CD4-positive, alpha-beta T cell treated with Interleukin-10 for 1 hour (primary cell): ENCODE measurements at places on chromosomes 12 and 14.

DNA sequence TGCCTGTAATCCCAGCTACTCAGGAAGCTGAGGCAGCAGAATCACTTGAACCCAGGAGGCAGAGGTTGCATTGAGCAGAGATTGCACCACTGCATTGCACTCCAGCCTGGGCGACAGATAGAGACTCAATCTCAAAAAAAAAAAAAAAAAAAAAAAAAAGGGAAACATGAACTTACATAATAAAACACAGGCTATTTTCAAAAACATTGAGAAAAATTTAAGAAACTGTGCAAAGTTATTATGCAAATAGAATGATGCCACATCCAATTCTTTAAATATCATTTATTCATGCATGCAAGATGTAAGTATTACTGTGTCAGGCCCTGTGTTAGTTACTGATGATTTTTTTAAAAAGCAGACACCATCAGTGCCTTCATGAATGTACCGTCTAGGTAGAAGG lies 20.0 kb upstream of the SLC16A7 start:
- DNase-seq: no peak

DNA sequence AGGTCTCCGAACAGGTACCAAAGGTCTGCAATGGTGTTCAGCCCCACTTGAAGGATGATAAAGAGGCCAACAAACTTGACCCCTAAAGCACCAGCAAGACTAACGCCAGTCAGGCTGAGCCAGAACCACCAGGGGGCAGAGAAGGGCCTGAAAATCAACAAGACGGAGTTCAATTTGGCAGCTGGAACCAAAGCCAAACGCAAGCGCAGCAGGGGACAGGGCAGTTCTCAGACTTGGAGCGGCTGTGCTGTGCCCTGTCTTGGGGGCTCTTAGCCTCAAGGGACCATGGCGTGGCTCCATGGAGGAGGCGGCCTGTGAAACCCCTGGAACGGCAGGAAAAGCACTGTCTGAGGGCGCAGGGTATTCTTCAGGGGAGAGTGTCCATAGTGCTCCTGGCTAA lies 19.6 kb downstream of the POMT2 start:
- DNase-seq: peak; percentile 46

DNA sequence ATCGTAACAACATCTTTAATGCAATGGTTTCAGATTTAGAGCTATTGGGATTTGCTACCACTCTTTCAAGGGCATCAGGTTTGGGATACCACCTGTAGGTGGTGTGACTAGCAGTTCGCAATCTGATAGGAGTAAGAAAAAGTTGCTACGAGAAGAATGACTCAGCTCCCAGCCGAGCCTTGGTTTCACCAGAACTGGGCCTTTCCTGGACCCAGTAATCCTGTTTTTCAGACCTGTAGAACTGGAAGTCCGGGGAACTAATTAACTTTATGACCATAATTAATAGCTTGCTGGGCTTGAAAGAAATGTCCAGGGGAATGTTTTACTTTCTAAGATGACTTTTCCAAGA lies 770 bp downstream of the ABHD4 start:
- peak; percentile 29 for DNase-seq

DNA sequence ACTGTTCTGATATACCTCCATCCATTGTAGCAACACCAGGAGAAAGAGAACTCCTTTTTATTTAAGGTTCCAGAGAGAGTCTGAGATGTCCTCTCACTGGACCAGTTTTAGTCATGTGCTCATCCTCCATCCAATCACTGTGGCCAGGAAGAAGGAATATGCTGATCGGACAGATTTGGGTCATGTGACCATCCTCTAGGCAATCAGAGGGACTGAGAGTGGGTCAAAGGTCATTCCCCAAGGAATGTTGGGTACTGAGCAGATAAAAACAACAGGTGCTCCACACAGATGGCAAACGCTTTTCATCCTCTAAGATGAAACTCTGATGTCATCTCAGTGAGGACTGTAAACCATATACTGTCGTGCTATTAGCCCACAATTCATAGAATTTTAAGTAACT lies 28.8 kb upstream of the RPH3A start:
- no peak for DNase-seq

DNA sequence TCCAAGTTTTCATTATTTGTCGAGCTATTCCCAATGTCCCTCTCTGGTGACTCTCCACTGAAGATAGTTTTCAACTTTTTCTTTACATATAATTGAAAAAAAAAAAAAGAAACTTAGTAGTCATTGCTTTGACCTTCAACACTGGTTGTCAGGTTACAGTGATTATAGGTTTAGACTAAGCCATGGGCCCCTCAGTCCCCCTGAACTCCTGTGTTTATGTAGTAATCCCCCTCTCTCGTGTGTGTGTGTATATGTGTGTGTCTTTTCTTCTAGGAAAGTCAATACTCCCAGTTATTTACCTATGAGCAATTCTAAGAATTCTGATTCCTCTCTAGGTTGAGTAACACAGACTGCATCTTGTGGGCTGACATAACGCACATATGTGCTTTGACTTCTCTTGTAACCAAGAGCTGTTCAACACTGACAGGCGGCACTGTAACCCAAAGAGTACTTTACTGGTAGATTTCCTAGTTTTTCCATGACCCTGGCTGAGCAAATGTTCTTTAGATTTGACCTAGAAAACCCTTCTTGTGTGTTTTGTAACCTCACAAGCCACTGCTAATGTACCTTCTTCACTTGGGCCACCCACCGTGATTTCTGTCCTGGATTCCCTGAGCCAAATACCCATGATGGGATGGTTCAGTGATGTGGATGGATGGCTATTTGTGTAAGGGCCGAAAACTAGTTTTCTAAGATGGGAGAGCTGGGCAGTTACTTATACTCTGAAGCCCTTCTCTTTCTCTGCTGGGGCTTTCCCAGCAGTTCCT lies 15.0 kb upstream of the MANSC4 start:
- DNase-seq: no peak

GRCh38 chr14:70338550-70338949 lies 20.9 kb downstream of the COX16 start:
- DNase-seq: no peak

- no peak for DNase-seq
These were observed 873.6 kb downstream of the C12orf50 start for GRCh38 chr12:87155621-87156020.
